Activated naive CD4-positive, alpha-beta T cell (primary cell): ENCODE measurements at places on chromosomes 2 and 18.

GRCh38 chr2:236090027-236090382 lies 78.2 kb downstream of the GBX2 start:
- DNase-seq = no peak

- DNase-seq = no peak
Observed at GRCh38 chr2:71604726-71605120, 151.4 kb downstream of the DYSF start.

GRCh38 chr2:215829261-215829660 lies 184.1 kb downstream of the MREG start:
- DNase-seq = no peak

DNA sequence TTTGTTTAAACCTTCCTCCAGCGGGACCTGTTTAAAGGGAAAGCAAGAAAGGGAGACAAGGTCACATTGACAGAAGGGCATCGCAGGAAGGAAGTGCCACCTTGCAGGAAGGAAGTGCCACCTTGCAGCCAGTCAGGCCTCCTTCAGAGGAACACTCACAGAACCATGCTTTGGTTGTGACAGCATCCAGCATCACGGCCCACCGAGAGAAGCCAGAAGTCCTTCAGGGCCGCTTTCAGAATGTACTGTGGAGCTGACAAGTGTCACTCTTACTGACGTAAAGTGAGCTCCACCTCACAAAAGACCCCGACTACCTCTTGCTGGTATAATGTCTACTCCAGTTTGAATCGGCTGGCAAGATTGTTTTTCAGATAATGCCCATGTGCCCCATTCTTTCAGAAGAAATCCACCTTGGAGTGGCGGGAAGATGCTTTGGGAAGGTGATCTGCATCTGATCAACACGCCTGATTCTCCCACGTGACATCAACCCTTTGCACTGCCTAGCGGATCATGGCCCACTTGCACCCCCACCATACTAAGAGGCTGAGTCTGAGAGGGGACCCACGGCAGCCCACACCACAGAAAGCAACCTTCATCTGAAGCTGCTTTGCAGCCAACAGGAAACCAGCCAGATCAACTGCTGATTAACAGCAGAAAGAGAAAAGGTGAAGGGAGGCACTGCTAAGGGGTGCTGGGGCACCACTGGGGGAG lies 99.8 kb downstream of the UXS1 start:
- peak; percentile 54 for DNase-seq

GRCh38 chr2:6113786-6114185 lies 421.6 kb downstream of the SOX11 start:
- DNase-seq = no peak

DNA sequence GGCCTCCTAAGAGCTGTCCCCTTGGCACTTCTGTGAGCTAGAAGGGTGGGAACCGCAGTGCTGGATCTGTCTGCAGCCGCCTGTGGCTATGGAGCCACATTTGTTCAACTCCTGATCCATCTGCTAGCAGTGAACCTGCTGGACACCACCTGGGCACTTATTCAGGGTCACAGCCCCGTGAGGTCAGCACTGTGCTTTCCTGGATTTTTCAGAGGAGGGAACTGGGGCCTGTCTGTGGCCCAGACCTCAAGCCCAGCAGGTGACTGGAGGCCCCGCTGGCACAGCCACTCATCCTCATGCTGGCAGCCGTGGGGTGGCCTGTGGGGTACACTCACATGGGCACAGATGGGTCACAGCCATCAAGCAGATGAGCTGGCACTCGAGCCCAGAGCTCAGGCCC lies 155.3 kb downstream of the TFCP2L1 start:
- DNase-seq = no peak

DNA sequence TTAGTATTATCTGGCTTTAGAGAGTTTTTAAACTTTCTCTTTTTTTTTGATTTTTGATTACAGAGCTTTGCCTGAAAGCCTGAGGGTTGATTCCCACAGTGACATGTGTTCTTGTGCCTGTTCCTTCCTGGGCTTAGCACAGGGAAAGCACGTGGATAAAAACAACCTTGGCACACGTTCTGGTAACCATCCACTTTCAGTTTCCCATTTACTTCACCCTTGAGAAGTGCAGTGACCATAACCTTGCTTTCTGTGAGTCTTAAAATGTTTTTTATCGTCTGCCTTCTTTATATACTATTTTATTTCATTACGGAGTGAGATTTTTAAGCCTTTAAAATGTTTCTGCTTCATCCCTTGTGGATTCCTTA lies 11.5 kb downstream of the CD226 start:
- DNase-seq = no peak

- no peak for DNase-seq
Observed at GRCh38 chr2:189559579-189560272, 20.9 kb downstream of the SLC40A1 start.
